ENCODE measurements at places on chromosomes 7 and 10. TPM values are rescaled to one million over a fixed set of nuclear protein-coding genes. Genes with fewer than 3 reads are reported as not detected.

DNA sequence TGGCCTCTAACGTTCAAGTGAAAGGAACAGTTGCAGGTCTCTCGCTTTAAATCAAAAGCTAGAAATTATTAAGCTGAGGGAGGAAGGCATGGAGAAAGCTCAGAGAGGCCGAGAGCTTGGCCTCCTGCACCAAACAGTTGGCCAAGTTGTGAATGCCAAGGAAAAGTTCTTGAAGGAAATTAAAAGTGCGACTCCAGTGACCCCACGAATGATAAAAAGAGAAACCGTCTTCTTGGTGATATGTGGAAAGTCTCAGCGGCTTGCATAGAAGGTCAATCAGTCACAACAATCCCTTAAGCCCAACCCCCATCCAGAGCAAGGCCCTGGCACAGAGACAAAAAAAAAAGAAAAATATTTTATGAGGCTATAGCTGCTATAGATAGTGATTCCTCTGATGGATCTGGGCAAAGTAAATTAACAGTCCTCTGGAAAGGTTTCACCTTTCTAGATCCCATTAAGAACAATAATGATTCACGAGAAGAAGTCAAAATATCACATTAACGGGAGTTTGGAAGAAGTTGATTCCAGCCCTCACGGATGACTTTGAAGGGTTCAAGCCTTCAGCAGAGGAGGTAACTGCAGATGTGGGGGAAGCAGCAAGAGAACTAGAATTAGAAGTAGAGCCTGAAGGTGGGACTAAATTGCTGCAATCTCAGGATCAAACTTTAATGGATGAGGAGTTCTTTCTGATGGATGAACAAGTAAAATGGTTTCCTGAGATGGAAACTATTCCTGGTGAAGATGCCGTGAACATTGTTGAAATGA, 42.5 kb upstream of the INPP5A start:
- no peak overlapping the region for H3K27ac ChIP-seq
- H3K27me3 ChIP-seq: no peaks in the 10 kb centered on the region
- H3K4me3 ChIP-seq: no peak overlapping the region
- H3K4me1 ChIP-seq: no peaks in the 10 kb centered on the region
- no peaks in the 10 kb centered on the region for H3K36me3 ChIP-seq
- no peak for DNase-seq

DNA sequence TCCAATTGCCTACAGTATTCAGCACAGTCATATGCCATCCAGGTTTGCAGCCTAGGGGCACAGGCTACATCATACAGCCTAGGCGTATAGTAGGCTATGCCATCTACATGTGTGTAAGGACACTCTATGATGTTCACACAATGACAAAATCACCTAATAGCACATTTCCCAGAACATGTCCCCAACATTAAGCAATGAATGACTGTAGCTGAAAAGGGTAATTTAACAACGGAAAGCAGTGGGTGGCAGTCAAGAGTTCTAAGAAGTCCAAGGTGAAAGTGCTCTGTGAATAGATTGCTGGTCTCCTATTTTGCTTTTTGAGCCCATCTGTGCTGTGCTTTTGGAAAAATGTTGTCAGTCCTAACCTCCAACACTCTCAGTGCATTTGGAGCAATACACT, 162.6 kb downstream of the KLF6 start:
- no peaks in the 10 kb centered on the region for H3K36me3 ChIP-seq
- no peaks in the 10 kb centered on the region for H3K4me1 ChIP-seq
- no peaks in the 10 kb centered on the region for H3K27me3 ChIP-seq
- no peak overlapping the region for H3K4me3 ChIP-seq
- no peak overlapping the region for H3K27ac ChIP-seq

NCF1 gene
- polyA plus RNA-seq: 3.6 TPM

LBX1 gene
- polyA plus RNA-seq: not detected
